ENCODE measurements at places on chromosomes 16 and 17.
A peak's percentile ranks its signal among the peaks of the same experiment; 100 is the strongest.

- no peak for DNase-seq
Measured at GRCh38 chr17:82888583-82889495, 49.0 kb upstream of the ZNF750 start.

DNA sequence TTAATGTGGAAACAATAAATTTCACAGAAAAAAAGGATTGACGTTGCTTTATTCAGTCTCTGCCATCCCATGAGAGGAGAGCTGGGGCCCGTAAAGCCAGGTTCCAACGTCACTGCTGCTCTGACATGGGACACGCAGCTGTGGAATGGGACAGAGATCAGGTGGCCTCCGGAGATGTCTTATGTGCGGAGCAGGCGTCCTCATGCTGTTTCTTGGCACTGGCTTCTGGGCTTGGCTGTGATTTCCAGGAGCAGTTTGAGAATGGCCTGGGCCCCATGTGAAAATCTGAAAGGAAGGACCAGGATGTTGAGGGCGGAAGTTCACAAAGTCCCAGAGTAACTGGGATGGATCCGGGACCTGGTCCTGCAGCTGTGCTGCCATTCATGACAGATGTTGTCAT lies 32.4 kb downstream of the NDEL1 start:
- DNase-seq, result no peak

DNA sequence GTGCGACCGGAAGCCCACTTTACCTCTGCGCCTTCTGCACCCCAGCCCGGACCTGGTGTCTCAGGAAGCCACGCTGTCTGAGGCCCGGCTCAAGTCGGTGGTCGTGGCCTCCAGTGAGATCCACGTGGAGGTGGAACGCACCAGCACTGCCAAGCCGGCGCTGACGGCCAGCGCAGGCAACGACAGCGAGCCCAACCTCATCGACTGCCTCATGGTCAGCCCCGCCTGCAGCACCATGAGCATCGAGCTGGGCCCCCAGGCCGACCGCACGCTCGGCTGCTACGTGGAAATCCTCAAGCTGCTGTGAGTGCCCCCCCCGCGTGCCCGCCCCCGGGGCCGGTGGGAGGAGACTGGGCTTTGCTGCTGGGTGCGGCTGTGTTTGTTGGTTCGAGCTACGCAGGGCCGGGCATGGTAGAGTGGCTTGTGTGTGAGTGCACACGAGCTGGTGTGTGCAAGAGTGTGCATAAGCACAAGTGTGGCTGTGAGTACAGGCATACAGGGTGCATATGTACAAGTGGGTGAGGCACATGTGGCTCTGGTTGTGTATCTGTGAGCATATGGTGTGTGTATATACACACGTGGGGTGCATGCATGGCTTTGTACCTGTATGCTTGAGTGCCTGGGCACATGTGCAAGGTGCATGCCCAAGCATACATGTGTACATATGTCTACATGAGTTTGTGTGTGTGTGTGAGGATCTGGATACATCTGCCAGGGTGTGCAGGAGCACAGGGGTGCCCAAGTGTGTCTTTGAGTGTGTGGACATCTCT lies 100.6 kb upstream of the PLCG2 start:
- DNase-seq, result peak; percentile 84

GRCh38 chr17:4759776-4760236 lies 11.9 kb upstream of the TM4SF5 start:
- DNase-seq, result no peak

- peak; percentile 27 for DNase-seq
Measured at GRCh38 chr16:85712801-85713200, 24.0 kb upstream of the GINS2 start.

Data from dermis blood vessel endothelial cell (primary cell).